ENCODE measurements at places on chromosomes 13 and 19. TPM values are rescaled to one million over a fixed set of nuclear protein-coding genes. Genes with fewer than 3 reads are reported as not detected.

The KLK11 gene
- not detected for total RNA-seq

The SRRM5 gene
- under 0.01 TPM for total RNA-seq

The FPR3 gene
- total RNA-seq, result under 0.01 TPM

The ARRDC5 gene
- not detected for total RNA-seq

The TUBA3C gene
- total RNA-seq, result not detected

The VRK3 gene
- total RNA-seq, result 21.3 TPM

The PRR19 gene
- total RNA-seq, result 0.17 TPM

The CRX gene
- not detected for total RNA-seq

The FCER2 gene
- total RNA-seq, result not detected

The PSG1 gene
- 0.51 TPM for total RNA-seq

The COL4A2 gene
- total RNA-seq, result 123 TPM

The ZNF888 gene
- 2.6 TPM for total RNA-seq

The TMEM190 gene
- not detected for total RNA-seq

The CGB2 gene
- not detected for total RNA-seq

The SIGLEC7 gene
- total RNA-seq, result not detected

The MZF1 gene
- total RNA-seq, result 13.9 TPM

The GPR12 gene
- total RNA-seq, result not detected

The NLRP7 gene
- not detected for total RNA-seq

The PSG6 gene
- total RNA-seq, result 0.17 TPM

The CADM4 gene
- total RNA-seq, result 2.1 TPM

The STAP2 gene
- total RNA-seq, result 4.4 TPM

The NEK5 gene
- under 0.01 TPM for total RNA-seq

The HNRNPM gene
- 51.5 TPM for total RNA-seq

The PROZ gene
- not detected for total RNA-seq

The F2RL3 gene
- total RNA-seq, result not detected

The CEACAM7 gene
- not detected for total RNA-seq

The ADGRE1 gene
- under 0.01 TPM for total RNA-seq

Data from fibroblast of lung (primary cell).